CD8-positive, alpha-beta memory T cell (primary cell): ENCODE measurements at places on chromosomes 7 and 10.

DNA sequence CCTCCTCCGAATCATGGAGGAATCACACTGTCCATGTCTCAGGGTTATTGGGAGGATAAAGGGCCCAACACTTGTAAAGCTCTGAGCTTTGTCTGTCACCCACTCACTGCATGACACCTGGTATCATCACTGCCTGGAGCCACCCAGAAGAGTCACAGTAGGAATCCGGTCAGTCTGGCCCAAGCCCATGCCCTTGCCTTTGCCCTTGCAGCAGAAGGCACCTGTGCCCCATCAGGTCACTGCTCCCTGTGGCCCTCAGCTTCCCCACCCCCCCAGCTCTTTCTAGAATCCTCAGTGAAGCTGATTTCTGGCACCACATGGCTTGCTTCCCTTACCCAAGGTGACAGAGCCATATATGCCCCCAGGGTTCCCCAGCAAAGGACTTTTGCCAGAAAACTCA is 14.4 kb downstream of the LDB3 start:
- no peak overlapping the region for H3K4me3 ChIP-seq
- H3K27ac ChIP-seq: no peak overlapping the region
- no peak for DNase-seq
- no peaks in the 10 kb centered on the region for H3K36me3 ChIP-seq

DNA sequence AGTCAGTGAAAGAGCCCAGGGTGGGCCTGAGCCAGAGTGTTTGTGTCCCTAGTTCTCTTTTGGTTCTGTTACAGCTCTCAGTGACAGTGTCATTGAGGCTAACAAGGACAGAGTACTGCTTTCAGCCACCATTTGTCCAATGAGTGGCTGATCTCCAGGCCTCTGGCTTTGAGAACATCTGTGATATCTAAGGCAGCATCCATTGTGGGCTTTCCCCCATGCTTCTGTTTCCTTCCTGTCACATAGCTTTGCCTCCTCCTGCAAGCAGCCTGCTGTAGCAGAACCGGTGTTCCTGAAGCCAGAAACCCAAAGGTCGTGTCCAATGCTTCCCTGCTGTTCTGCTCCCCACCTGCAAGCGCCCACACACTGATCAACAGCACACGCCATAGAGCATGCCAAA is 68.4 kb downstream of the IKZF1 start:
- H3K36me3 ChIP-seq: peaks cover 55% of the 10 kb centered on the region
- H3K27ac ChIP-seq: no peak overlapping the region
- no peak for DNase-seq
- H3K27me3 ChIP-seq: no peaks in the 10 kb centered on the region
- peaks cover 90% of the 10 kb centered on the region for H3K4me1 ChIP-seq

- no peaks in the 10 kb centered on the region for H3K36me3 ChIP-seq
- H3K27me3 ChIP-seq: peaks cover 15% of the 10 kb centered on the region
- no peak overlapping the region for H3K27ac ChIP-seq
- H3K4me3 ChIP-seq: no peak overlapping the region
These were observed 3.9 kb upstream of the GPRIN2 start for GRCh38 chr10:46560381-46560780.

DNA sequence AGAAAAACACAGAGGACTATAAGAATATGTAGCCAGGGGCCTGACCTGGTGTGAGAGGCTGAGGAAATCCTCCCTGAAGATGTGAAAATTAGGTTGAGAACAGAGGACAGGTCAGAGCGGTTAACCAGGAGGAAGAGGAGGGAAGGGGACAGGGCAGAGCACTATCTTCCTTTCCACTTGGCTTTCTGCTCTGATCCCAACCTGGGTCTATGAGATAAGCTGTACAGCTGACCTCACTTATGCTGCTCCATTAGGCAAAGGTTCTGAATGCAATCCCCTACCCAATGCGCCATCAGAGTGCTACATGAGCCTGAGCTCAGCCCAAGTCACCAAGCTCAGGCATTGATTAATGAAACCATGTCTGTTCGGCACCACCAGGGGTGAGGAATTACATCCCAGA is 10.5 kb downstream of the LIPA start:
- no peaks in the 10 kb centered on the region for H3K27me3 ChIP-seq
- no peak overlapping the region for H3K27ac ChIP-seq
- no peak overlapping the region for H3K4me3 ChIP-seq
- DNase-seq: no peak
- peaks cover 12% of the 10 kb centered on the region for H3K36me3 ChIP-seq

DNA sequence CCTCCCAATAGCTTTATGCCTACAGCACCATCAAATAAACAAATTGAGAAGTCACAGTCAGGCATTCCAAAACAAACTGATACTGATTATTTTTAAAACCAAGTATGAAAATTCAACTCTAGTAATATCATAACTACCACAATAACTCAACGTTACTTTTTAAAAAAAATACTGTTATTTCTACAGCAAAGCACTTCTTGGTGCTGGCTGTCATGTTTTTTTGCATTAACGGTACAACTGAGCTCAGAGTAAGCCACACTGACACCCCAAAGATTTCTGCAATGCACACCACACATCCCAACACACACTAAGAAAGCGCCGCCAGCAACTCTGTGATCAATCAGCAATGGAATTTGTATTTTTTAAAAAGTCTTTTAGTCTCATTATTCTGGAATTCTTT is 113.6 kb downstream of the RNF32 start:
- no peak overlapping the region for H3K4me3 ChIP-seq
- H3K36me3 ChIP-seq: peaks cover 10% of the 10 kb centered on the region
- no peak overlapping the region for H3K27ac ChIP-seq
- no peaks in the 10 kb centered on the region for H3K27me3 ChIP-seq

DNA sequence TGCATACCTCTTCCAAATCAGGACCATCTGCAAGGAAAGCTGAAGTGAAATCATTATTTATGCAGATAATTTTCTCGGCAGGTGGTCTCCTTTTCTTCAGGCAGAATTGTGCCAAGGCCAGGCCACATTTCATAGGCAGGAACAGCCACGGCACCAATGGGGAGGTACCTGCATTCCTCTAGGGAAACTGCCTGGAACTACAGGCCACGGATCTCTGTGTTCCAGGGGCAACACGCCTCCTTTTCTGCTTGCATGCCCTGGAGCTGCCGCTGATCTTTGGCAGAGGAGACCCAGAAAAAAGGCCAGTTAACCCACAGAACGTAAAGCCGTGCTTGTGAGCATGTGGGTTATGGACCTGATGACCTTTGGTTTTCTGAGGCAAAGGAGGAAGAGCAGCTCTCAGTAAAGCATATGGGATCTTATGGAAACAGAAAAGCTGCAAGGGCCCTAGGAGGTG is 111.2 kb upstream of the KIAA1217 start:
- DNase-seq: no peak
- no peaks in the 10 kb centered on the region for H3K36me3 ChIP-seq
- H3K4me3 ChIP-seq: no peak overlapping the region
- H3K27ac ChIP-seq: no peak overlapping the region
- H3K27me3 ChIP-seq: no peaks in the 10 kb centered on the region

DNA sequence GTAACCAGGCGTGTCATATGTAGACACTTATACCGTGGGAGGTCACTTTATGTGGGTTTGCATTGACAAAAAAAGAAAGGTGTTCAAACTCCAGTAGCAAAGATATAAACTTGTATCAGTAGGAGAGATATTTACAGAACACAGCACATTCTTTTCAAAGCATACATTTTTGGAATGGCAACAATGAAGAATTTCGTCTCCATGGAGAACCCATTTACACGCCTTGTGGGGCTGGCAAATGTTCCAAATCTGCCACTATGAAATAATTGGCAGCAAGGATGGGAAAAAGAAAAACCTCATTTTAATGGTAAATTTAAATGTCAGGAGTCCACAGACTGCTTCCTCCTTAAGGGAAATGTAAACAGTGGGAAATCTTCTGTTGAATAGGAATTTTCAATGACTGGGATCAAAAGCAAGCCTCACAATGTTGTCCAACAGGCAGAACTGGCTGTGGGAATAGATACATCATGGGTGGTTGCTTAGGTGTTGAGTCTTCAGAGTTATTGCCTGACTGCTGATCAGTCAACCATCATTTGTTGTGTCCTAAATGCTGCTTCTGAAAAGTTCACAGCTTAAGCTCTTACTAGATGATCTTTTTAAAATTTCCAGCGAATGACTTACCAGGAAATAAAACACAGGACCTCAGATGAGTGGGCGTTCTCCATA is 256.6 kb upstream of the SEMA3C start:
- no peak overlapping the region for H3K4me3 ChIP-seq
- H3K36me3 ChIP-seq: no peaks in the 10 kb centered on the region
- no peak for DNase-seq
- H3K27ac ChIP-seq: no peak overlapping the region

GRCh38 chr10:102603946-102604345 is 40.3 kb upstream of the TRIM8 start:
- peaks cover 7% of the 10 kb centered on the region for H3K36me3 ChIP-seq
- H3K27me3 ChIP-seq: no peaks in the 10 kb centered on the region
- no peak overlapping the region for H3K27ac ChIP-seq
- DNase-seq: no peak

- no peaks in the 10 kb centered on the region for H3K27me3 ChIP-seq
- no peak overlapping the region for H3K27ac ChIP-seq
- no peaks in the 10 kb centered on the region for H3K36me3 ChIP-seq
- H3K4me1 ChIP-seq: no peaks in the 10 kb centered on the region
- DNase-seq: no peak
These were observed 111.3 kb upstream of the SORCS1 start for GRCh38 chr10:107275806-107276205.

GRCh38 chr7:66297579-66297978 is 92.4 kb downstream of the TPST1 start:
- H3K36me3 ChIP-seq: no peaks in the 10 kb centered on the region
- H3K27ac ChIP-seq: no peak overlapping the region
- DNase-seq: no peak
- no peak overlapping the region for H3K4me3 ChIP-seq
- H3K27me3 ChIP-seq: no peaks in the 10 kb centered on the region
- H3K4me1 ChIP-seq: no peaks in the 10 kb centered on the region

GRCh38 chr7:143381427-143382125 is 431 bp downstream of the ZYX start:
- peaks cover 7% of the 10 kb centered on the region for H3K36me3 ChIP-seq
- peaks cover 70% of the 10 kb centered on the region for H3K4me1 ChIP-seq
- DNase-seq: no peak
- peak overlapping the region; percentile 96 for H3K27ac ChIP-seq
- H3K4me3 ChIP-seq: peak overlapping the region; percentile 61
- H3K27me3 ChIP-seq: no peaks in the 10 kb centered on the region

GRCh38 chr10:21315645-21316220 is 209.7 kb downstream of the SKIDA1 start:
- no peaks in the 10 kb centered on the region for H3K27me3 ChIP-seq
- no peaks in the 10 kb centered on the region for H3K36me3 ChIP-seq
- H3K4me3 ChIP-seq: no peak overlapping the region
- no peak for DNase-seq
- no peak overlapping the region for H3K27ac ChIP-seq

DNA sequence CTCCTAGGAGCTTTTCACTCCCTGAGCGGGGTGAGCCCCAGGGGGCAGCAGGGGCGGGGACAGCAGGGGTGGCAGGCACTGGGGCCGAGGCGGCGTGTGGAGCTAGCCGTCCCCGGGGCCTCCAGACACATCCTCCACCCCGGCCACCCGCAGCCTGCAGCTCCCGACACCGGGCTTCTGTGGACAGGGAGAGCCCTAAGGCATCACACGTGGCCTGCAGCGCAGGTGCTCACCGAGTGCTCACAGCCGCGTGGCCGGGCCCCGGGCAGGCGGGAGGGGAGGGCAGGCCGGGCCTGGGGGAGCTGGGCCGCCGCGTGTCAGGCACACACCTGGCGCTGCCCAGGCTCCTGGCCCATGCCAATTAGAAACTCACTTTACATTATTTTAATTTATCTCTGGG is 51.4 kb downstream of the MICALL2 start:
- no peak overlapping the region for H3K4me3 ChIP-seq
- H3K27me3 ChIP-seq: peaks cover 21% of the 10 kb centered on the region
- H3K4me1 ChIP-seq: peaks cover 6% of the 10 kb centered on the region
- H3K36me3 ChIP-seq: no peaks in the 10 kb centered on the region
- no peak overlapping the region for H3K27ac ChIP-seq

DNA sequence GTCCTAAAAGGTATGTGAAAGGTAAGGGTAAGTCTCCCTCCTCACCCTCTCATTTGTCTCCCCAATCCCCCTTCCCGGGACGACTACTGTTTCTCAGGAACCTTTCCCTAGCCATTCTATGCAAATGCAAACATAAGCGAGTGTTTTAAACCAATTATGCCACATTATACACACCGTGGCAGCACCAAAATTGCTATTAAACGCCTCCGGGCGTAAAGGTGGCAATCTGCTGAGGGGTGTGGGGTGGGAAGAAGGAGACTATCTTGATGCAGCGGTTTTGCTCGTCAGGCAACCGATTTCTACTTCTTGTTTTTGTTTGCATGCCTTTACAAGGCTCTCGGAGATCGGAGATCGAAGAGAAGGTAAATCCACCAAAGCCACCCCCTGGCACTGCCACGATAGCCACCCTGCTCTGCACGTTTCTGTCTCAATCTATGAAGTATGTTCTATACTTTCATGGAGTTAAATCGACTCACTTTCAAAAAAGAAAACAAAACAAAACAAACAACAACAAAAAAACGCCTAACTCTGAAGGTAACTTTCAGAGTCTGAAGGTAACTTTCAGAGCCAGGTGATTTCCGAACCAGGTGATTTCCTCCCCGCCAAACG is 46.0 kb upstream of the CDK1 start:
- peak; percentile 21 for DNase-seq
- H3K36me3 ChIP-seq: no peaks in the 10 kb centered on the region
- no peaks in the 10 kb centered on the region for H3K27me3 ChIP-seq
- H3K4me1 ChIP-seq: peaks cover 44% of the 10 kb centered on the region
- peak overlapping the region; percentile 39 for H3K27ac ChIP-seq

- no peaks in the 10 kb centered on the region for H3K27me3 ChIP-seq
- no peak for DNase-seq
- no peaks in the 10 kb centered on the region for H3K36me3 ChIP-seq
These were observed 160.8 kb downstream of the PFKFB3 start for GRCh38 chr10:6363511-6363910.

DNA sequence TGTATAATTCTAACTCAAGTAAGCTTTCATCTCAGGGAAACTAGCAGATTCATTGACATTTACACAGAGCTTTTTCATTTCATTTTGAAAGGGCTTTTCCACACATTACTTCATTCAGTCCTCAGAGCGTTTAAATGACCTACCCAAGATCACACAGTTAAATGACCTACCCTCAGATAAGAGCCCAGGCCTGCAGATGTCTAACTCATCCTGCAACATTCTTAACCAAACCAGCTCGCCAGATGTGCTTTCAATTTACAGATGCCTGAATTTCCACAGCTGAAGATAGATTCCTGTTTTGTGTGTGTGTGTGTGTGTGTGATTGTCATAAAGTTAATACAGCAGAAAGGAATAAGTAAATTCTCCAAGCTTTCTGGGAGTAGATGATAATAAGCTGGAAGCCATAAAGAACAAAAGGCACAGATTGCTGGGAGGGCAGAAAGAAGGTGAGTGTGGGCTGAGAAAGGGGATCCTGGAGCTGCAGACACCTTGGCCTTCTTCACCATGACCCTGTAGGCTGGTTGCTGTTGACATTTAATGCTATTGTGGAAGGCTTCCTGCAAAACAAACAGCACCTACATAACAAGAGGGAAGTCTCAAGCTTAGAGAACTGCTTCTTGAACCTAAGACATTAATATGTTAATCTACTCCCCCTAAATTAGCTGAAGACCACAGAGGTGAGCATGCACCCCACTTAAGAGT is 489.7 kb upstream of the CELF2 start:
- H3K4me1 ChIP-seq: no peaks in the 10 kb centered on the region
- no peaks in the 10 kb centered on the region for H3K36me3 ChIP-seq
- DNase-seq: no peak
- no peaks in the 10 kb centered on the region for H3K27me3 ChIP-seq
